ENCODE measurements at places on chromosomes 16 and 17.

- no peak for DNase-seq
These were observed 47.4 kb upstream of the JPH3 start for GRCh38 chr16:87554754-87555427.

- no peak for DNase-seq
These were observed 4.5 kb downstream of the C17orf50 start for GRCh38 chr17:35765086-35765710.

GRCh38 chr16:89216315-89217137 is 977 bp upstream of the ZNF778 start:
- DNase-seq: peak; percentile 39

DNA sequence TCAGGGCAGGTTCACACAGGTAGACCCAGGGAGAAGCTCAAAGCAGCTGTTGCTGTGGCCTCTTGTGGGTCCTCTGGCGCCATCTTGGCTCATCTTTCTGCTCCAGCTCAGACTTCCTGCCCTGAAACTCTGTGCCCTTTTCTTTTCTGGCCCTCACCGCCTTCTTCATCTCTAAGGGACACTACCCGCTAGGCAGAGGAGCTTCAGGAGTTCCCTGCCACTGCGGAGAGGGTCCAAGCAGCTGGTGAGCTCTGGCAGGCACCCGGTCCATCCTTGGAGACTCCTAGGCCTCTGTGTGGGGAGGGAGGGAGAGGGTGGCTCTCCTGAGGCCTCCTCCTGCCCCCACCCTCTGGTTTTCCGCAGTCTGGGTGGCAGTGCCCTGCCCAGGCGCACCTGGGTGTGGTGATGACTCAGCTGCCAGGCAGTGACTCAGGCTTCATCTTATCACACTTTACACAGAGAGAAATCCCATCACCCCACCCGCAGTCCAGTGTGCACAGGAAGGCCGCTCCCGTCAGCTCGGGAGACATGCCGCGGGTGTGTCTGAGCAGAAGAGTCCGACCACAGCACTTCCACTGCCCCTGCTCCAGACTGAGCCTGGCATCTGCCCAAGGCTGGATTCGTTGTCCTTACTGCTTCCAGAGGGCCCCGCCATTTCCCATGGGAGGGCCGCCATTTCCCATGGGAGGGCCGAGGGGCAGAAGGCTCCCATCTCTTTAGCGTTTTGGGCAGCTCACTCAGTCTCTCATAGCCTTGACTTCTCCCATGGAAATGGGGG is 7.3 kb downstream of the NT5C start:
- no peak for DNase-seq

DNA sequence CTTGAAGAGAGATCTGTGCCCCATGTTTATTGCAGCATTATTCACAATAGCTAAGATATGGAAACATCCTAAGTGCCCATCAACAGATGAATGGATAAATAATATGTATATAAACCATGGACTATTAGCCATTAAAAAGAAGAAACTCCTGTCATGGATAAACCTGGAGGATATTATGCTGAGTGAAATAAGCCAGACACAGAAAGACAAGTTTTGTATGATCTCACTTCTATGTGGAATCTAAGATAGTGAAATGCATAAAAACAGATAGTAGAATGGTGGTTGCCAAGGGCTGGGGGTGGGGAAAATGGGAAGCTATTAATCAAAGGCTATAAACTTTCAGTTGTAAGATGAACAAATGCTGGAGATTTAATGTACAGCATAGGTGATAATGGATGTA is 19.9 kb upstream of the HEATR6 start:
- DNase-seq: peak; percentile 35

- no peak for DNase-seq
These were observed 8.6 kb downstream of the ADGRG5 start for GRCh38 chr16:57551057-57551456.

GRCh38 chr17:50465171-50465570 is 3.5 kb downstream of the CHAD start:
- no peak for DNase-seq

GRCh38 chr17:40098846-40099618 is 1.4 kb downstream of the NR1D1 start:
- DNase-seq: no peak

- DNase-seq: no peak
These were observed 473.9 kb upstream of the EEF2KMT start for GRCh38 chr16:5571446-5571845.

GRCh38 chr16:85664580-85665372 is 24.0 kb downstream of the GINS2 start:
- DNase-seq: no peak

DNA sequence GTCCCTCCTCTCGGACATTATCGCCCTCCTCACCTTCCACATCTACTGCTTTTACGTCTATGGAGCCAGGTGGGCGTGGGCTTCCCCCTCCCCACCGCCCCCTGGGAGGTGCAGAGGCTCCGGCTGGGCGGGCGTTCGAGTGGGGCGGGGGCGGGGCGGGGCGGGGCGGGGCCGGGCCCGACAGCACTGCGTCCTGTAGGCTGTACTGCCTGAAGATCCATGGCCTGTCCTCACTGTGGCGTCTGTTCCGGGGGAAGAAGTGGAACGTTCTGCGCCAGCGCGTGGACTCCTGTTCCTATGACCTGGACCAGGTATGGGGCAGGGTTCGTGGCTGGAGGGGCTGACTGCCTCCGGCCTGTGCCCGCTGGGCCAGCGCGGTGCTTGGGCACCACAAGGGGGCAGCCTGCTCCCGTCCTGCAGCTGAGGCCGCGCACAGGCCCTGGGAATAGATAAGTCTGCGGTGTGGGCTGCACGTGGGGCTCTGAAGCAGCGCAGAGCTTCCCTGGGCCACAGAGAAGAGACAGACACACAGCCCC is 9.2 kb downstream of the PIGQ start:
- no peak for DNase-seq

GRCh38 chr16:50289950-50290764 is 23.8 kb downstream of the ADCY7 start:
- no peak for DNase-seq

- DNase-seq: no peak
These were observed 51.2 kb upstream of the MED9 start for GRCh38 chr17:17425591-17425990.

DNA sequence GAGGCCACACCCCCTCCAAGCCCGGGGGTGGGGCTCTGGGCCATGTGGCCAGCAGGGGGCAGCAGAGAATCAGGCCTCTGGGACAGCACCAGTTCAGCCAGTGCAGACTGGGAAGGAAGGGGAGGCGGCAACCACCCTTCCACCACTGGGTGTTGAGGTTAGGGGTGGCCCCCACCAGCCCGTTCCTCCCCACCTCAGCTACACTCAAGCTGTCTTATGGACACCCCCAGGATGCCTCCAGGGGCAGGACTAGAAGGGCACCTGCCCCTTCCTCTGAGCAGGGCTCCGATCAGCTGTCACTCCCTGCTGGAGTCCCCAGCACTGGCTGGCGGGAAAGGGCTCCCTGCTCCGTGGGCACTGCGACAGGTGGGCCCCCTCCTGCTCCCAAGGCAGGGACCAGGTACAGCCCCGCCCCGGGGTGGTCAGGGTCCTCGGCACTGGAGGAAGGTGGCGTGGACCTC is 21.8 kb downstream of the KATNB1 start:
- no peak for DNase-seq

- no peak for DNase-seq
These were observed 6.3 kb upstream of the KRT222 start for GRCh38 chr17:40671282-40671681.

GRCh38 chr17:27492470-27492869 is 36.2 kb downstream of the KSR1 start:
- DNase-seq: no peak

DNA sequence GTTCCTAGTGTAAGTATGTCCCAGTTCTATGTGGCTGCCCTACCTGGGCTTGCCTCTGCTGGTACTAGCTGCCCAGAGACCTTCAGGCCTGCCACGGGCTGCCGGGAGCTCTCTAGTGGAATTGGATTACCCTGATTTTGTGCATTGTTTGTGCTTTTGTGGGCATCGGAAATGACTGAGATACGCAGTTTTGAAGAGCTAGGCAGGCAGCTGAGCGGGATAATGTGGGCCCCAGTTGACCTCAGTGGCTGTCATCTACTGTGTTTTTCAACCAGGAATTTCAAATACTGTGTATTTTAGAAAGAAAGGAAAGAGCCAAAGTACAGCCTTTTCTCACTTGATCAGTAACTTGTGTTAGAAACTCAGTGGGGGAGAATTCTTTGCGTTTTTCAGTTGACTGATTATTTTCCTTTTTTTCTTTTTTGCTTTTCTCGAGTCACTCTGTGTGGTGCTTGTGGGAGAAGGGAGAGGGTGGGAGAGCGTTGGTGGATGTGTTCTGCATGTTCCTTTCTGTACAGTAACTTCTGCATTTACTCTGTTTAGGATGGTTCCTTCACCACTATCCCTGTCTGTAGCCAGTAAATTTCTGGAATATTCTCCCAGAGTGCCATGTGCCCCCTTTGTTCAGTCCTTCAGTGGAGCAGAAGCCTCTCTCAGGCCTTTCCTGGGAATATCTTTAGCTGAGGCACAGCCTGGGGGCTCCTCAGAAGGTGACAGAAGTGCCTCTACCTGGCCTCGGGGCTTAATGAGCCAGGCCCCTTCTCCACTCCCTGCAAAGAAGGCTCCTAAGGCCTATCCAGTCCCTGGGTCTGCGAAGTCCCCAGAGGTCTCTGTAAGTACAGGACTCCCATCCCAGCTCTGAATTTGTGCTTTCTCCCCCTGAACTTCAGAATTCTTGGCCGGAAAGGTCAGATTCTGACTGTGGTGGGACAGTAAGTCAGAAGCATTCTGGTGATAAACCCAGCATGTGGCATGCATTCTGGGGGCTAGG is 15.0 kb upstream of the SLC12A3 start:
- no peak for DNase-seq

DNA sequence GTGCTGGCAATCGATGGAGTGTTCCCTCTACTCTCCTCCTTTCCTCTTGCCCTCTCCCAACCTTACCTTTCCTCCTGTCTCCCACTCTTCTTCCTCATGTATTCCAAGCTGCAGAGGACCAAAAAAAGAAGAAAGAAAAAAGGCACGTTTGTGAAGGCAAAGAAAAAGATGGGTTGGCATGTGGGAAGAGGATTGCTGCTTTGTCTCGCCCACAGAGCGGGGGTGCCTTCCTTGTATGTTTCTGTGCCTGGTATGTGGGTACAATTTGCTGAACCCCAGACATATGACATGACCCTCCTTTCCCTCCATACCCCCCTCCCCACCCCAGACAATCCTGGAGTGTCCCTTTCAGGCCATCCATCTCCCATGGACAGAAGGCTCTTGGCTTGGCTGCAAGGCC is 13.1 kb upstream of the CTCF start:
- DNase-seq: no peak

DNA sequence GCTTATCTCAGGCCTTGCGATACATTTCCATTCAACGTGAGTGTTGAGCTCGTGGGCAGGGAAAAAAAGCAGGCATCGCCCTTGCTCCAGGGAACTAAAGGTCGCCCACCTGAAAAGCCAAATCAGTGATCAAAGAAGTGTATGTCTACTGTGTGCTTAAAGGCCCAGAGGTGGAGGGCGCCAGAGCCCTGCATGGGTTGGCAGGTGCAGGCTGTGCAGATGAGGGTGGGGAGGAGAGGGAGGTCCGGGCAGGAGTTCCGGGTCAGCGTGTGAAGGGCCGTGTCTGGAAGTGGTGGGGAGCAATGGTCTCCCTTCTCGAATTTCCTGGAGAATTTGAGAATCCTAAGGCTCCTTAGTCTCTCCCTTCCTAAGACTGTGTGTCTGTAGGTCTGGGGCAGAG is 7.2 kb downstream of the ADAM11 start:
- DNase-seq: no peak

GRCh38 chr17:64423881-64424280 is 25.0 kb upstream of the MILR1 start:
- DNase-seq: no peak

GRCh38 chr16:12366313-12366712 is 389.8 kb downstream of the SNX29 start:
- DNase-seq: no peak

DNA sequence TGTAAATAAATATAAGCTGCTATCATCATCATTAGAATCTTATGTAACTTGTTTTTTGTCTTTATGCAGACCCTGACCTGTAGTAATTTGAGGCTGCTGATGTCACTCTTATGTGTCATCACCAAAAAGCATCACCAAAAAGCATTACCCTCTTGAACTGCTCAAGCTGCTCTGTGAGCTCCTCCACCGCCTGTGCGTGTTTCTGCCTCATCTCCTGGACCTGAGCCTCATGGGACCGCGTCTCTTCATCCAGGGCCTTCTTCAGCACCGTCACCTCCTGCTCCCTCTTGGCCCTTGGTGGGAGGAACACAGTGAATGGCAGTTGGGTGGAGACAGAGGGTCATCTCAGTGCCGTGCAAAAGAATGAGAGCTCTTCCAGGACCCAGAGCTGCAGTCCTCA is 82.4 kb downstream of the NDE1 start:
- DNase-seq: no peak

GRCh38 chr16:6209355-6209930 is 1111.8 kb upstream of the EEF2KMT start:
- DNase-seq: no peak

- DNase-seq: no peak
These were observed 2.2 kb downstream of the PLA2G15 start for GRCh38 chr16:68247400-68247799.

GRCh38 chr16:11007714-11008280 is 63.4 kb downstream of the CLEC16A start:
- DNase-seq: no peak

GRCh38 chr16:27334192-27334764 is 20.5 kb downstream of the IL4R start:
- no peak for DNase-seq

GRCh38 chr17:236641-237405 is 55.4 kb upstream of the DOC2B start:
- DNase-seq: no peak

DNA sequence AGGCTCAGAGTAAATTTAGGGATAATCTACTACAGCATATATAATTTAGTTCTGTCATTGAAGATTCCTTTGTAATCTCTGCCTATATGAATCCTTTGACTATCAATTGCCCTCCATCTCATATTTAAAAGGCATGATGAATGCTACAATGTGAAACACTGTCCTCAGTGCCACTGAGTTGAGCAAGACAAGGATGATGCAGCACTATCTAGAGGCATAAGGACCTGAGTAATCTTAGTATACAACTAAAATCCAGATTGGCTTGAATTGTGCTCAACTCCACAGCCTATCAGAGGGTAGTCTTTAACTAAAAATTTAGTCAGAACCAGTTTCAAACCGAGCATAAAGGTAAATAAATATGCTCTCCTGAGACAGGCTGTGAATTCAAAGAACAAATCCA is 11.6 kb upstream of the STRADA start:
- DNase-seq: no peak

GRCh38 chr17:7018331-7018964 is 4.4 kb upstream of the BCL6B start:
- DNase-seq: no peak

DNA sequence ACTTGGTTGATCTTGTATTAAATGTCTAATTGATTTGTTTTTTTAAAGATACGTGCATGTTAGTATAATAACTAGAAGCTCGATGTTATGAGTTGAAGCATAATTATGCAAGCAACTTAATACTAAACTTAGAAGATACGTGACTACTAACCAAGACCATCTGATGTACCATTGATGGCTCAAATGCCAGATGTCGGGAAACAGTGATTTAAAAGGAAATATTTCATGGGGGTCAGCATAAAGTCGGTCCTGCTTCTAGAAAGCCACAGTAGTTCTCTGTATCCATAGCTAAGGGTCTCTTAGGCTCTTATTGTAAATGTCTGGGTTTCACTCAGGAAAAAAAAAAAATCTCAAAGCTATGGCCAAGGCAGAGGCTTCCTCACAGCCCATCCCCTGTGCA is 61.2 kb upstream of the RBFOX1 start:
- DNase-seq: no peak

GRCh38 chr16:89142474-89143195 is 28.9 kb upstream of the CDH15 start:
- DNase-seq: no peak

GRCh38 chr16:79201436-79201835 is 399.1 kb downstream of the MAF start:
- DNase-seq: no peak

All from urinary bladder (tissue), 4 donors.